ENCODE measurements at places on chromosomes 2 and 18.

DNA sequence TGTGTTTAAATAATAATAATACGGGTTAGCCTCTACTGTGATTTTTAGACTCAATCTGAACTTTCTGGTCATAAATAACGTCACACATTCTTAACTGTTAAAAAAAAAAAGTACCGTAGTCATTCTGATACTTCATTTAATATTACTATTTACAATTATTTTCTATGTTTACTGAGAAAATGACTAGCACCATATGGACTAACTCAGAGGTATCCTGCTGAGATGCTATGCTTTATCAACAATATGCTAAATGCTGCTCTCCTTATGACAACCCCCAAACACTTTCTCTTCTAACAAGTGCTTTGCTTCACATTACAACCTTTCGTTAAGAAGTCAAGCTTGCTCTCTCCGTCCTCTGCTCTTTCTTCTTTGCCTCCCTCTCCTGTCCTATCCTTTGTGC is 182.1 kb downstream of the AFF3 start:
- DNase-seq, result no peak

GRCh38 chr2:202133909-202134265 is 60.8 kb downstream of the KIAA2012 start:
- DNase-seq, result no peak

GRCh38 chr2:235500761-235501672 is 7.2 kb downstream of the AGAP1 start:
- no peak for DNase-seq

DNA sequence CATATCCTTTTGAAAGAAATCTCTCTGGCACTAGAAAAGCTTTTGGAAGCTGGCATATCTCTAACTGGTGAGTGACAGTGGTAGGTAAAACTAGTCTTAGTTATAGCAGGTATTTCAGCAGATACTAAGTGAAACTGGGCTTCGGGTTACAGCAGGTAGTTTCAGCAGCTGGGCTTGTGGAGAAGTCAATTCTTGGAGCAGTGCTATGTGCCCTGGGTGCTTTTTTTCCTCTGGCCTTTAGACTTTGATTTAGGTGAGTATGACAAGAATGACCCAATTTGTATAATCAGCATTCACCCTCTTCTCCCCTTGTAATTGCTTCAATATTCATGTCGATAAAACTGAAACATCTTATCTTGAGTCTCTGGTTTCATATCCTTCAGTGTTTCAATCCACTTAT is 123.1 kb downstream of the KYNU start:
- DNase-seq, result no peak

GRCh38 chr2:128525653-128526052 is 207.0 kb upstream of the HS6ST1 start:
- DNase-seq, result no peak

DNA sequence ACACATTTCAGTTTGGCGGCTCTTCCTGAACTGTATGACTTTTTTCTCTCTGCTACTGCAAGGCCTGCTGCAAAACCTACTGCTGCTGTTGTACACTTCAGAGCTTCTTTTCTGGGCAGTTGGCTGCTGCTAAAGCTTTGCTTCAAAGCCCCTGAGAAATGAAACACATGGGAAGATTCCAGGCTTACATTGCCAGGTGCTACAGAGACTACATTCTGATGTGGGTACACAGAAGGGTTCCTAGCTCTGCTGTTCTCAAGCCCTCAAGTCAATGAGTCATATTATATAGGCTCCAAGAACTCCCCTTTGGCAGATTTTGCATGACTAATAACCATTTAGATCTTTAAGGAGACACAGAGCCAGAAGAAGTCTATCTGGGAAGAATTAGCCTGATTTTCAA is 12.9 kb upstream of the PGAP1 start:
- no peak for DNase-seq

- DNase-seq, result no peak
These were observed 129.4 kb upstream of the CNTNAP5 start for GRCh38 chr2:123895651-123896050.

GRCh38 chr2:233244818-233245217 is 6.7 kb upstream of the ATG16L1 start:
- DNase-seq, result no peak

- DNase-seq, result no peak
These were observed 104.1 kb upstream of the SEC11C start for GRCh38 chr18:59035591-59035990.

GRCh38 chr2:32290000-32290339 is 12.3 kb downstream of the YIPF4 start:
- DNase-seq, result no peak

- no peak for DNase-seq
These were observed 232.1 kb upstream of the TRIB2 start for GRCh38 chr2:12484536-12485115.

- no peak for DNase-seq
These were observed 98.9 kb upstream of the CNGA3 start for GRCh38 chr2:98247383-98247782.

- no peak for DNase-seq
These were observed 2.4 kb upstream of the RBM45 start for GRCh38 chr2:178109813-178110212.

- no peak for DNase-seq
These were observed 116.2 kb downstream of the EML6 start for GRCh38 chr2:54839461-54840255.

DNA sequence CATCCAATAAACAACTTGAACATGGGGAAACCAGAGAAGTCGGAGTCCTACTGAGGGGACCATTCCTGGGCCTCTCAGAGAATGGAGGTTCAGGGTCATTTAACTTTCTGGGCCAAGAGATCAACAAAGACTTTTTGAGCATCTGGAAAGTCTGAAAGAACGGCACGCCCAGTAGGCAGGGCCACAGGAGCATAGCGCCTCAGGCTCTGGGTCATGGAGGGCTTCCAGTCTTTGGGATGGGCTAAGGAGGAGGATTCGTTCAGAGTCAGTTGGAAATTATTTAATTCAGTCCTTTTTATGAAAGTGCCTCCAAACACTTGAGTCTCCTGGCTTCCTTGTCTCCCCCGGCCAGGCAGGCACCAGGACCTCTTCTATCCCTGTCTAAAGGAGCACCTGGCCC is 101.1 kb upstream of the GLI2 start:
- no peak for DNase-seq

All from left renal cortex interstitium (tissue), 4 donors.